ENCODE measurements at places on chromosomes 6 and 20.

DNA sequence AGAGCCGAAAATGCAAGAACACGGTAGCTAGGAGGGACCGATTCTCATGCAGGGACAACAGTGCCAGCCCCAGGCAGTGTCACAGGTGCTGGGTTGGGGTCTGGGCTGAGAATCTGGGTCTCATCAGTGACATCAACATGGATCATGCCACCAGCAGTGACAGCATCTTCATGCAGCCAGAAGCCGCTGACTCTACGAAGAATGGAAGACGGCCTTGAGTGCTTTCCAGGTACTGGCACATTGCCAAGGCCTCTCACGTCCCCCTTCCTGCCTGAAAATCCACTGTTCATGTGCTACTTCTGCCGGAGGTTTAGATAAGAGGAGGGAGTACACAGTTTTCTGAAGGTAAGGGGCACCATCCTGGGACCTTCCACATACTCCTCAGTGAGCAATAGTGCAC is 141.1 kb upstream of the FOXQ1 start:
- no peak for DNase-seq

GRCh38 chr20:61434341-61434781 is 182.3 kb downstream of the CDH4 start:
- no peak for DNase-seq

DNA sequence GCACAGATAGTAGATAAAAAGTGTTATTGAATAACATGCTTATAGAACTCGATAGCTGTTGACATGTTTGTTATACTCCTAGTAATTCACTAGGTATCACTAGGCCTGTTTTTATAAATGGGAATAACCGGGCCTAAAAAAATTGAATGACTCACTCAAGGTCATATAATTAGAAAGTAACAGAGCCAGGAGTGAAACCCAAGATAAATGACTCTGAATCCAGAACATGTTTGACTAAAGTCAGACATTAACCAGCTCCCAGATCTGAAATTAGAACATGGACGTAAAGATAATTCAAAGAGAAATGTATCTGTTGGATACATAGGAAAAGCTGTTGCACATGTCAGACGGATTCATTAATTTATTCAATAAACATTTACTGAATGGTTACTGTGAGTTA is 26.9 kb downstream of the RGS17 start:
- no peak for DNase-seq

DNA sequence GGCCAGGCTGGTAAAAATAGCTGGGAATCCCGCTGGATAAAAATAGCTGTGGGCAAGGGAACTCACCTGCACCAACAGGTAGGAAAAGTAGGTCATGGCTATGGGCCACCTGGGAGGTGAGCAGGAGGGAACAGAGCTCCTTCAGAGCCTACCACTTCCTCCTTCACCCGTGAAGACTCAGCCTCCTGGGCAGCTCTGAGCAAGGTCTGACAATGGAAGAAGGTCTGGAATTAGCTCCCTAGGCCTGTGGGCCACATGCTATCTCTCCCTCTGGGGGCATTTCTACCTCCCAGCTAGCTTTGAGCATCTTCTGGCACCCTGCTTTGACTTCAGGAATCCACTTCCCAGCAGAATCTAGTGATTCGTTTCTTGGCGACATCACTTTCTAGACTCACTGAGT is 153.9 kb downstream of the MRPL14 start:
- DNase-seq: no peak

DNA sequence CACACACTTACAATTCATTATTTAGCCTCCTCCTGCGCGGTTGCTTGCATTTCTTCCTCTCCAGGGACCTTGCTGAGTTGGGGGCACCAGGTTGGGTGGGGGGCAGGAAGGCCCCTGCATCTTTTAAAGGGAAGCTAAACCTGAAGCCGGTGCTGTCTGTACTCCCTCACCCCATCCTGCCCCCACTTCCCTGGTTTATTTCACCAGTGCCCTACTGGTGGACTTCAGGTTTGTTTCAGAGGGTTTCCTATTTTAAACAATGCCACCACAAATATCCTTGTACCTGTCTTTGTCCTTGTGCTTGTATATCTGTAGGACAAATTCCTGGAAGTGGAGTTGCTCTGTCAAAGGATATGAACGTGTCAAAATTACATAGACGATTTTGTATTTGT is 21.0 kb downstream of the PTK7 start:
- no peak for DNase-seq

DNA sequence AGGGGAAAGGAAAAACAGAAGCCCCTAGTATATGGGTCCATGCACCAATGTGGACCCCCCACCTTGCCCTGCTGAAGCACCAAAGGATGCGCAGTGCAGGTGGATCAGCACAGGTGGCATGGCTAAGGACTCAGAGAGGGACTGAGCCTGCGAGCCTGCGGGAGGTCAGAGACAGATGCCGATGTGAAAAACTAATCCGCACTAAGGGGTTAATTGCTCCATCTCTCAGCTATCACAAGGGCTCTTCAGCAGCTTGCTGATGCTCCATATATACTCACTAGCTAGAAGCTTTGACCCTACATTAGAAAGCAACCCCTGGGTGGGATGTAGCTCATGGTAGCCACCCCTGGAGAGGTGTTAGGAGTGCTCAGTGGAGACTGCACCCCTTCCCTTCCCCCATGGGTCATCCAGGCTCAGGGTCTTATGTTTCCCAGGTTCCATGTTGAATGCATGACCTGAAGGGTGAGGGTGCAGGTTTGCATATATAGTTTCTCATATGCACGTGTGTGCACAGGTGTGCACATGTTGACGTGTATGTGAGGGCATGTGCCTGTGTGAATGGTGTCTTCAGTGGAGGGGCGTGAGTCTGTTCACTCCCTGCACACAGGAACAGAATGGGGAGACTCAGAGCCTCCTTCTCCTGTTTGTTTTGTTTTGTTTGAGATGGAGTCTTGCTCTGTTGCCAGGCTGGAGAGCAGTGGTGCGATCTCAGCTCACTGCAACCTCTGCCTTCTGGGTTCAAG is 13.4 kb upstream of the IP6K3 start:
- DNase-seq: no peak

Data from tibial artery (tissue), 4 donors.